Activated CD4-positive, alpha-beta T cell treated with anti-CD3 and anti-CD28 coated beads for 36 hours (primary cell): ENCODE measurements at places on chromosomes 3 and 15. TPM values are rescaled to one million over a fixed set of nuclear protein-coding genes. Genes with fewer than 3 reads are reported as not detected.

Gene OR5K2
- not detected for total RNA-seq

- DNase-seq = no peak
These were observed 96.1 kb downstream of the MCTP2 start for GRCh38 chr15:94327356-94327936.

GRCh38 chr15:58303236-58303635, 128.6 kb upstream of the LIPC start:
- no peak for DNase-seq

Gene CELSR3
- 8.1 TPM for total RNA-seq

GRCh38 chr3:16126634-16127033, 47.8 kb upstream of the GALNT15 start:
- DNase-seq = no peak

GRCh38 chr3:94076055-94076454, 13.2 kb downstream of the NSUN3 start:
- no peak for DNase-seq

GRCh38 chr3:4906107-4906621, 73.1 kb upstream of the BHLHE40 start:
- peak; percentile 54 for DNase-seq

Gene PDZRN3
- not detected for total RNA-seq

GRCh38 chr3:17518189-17519059, 224.0 kb downstream of the TBC1D5 start:
- no peak for DNase-seq

GRCh38 chr3:140753865-140754754, 76.2 kb downstream of the TRIM42 start:
- DNase-seq = no peak

GRCh38 chr3:149395107-149396089, 17.9 kb upstream of the TM4SF1 start:
- no peak for DNase-seq

DNA sequence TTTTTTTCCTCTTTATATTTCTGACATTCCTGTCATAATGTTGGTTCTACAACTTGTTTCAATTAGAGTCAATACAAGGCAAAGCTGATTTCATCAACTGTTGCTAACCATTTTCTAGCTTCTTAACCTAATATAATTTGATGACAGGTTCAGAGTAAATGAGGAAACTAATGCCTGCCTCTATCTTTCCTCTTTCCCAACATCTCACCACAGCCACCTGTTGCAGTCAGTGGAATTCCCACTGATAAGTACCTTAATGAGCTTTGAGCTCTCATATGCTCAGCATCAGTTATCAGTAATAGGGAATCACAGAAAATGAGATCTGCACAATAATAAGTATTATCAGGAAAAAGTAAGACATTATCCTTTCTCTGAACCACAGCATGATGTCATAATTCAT, 241.9 kb downstream of the MEIS2 start:
- no peak for DNase-seq

GRCh38 chr3:54862526-54862925, 65.3 kb downstream of the LRTM1 start:
- DNase-seq = no peak

DNA sequence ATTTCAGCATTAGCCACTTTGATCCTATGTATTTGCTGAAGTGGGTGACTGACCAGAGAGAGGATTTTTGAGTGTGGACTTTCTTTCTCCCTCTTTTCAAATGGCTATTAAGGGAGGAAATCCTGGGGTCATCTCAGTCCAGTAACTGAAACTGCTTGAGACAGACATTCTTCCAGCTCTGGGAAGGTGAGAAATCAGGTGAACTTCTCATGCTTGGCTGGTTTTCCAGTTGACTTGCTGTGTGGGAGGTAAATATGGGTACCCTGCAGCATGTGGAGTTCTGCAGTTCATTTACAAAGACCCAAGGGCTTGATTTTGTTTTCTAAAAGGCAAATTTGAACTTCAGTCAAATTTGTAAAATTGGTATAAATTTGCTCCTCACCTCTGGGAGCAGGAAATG, 461.1 kb upstream of the TBL1XR1 start:
- no peak for DNase-seq
